ENCODE measurements at places on chromosomes 3 and 15. TPM values are rescaled to one million over a fixed set of nuclear protein-coding genes. Genes with fewer than 3 reads are reported as not detected.
A peak's percentile ranks its signal among the peaks of the same experiment; 100 is the strongest.

The MAGI1 gene
- 47.8 TPM for total RNA-seq

DNA sequence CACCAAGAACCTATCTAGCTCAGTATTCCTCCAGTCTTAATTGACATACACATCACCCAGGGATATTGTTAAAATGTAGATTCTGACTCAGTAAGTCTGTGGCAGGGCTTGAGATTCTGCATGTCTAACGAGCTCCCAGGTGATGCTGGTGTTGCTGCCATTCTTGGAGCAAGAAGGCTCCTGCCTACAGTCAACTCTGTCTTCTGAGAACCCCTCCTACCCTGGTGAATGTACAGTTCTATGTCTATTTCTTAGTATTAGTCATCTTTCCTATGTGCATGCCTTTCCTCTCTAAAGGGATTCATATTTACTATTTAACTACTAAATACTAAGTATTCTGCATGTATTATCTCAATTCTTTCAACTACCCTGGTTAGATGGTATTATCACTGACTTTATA is 268.7 kb downstream of the EDEM1 start:
- no peak overlapping the region for H3K4me3 ChIP-seq
- no peaks in the 10 kb centered on the region for H3K4me1 ChIP-seq
- DNase-seq = no peak
- no peaks in the 10 kb centered on the region for H3K27me3 ChIP-seq
- H3K27ac ChIP-seq = no peak overlapping the region
- no peaks in the 10 kb centered on the region for H3K36me3 ChIP-seq

GRCh38 chr3:110070161-110070916 is 733.0 kb upstream of the DPPA4 start:
- H3K27me3 ChIP-seq = no peaks in the 10 kb centered on the region
- H3K4me3 ChIP-seq = no peak overlapping the region
- H3K27ac ChIP-seq = no peak overlapping the region

DNA sequence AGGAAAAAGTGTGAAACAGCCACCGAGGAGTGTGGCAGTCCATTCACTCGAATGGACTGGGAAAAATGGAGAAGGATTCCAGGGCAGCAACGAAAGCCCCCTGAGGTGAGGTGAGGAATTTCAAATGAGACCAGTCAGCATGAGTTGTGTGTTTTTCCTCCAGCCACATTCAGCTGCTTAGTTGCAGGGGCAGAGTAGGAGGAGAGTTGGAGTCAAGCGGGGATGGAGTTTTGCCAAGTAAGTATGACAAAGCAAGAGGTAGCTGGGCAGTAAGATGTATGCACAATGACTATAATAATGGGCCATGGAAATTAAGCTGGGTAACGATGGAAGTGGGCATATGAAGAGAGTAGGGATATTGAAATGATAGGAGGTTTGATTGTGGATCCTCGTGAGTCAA is 64.4 kb downstream of the CCDC54 start:
- H3K4me3 ChIP-seq = no peak overlapping the region
- no peaks in the 10 kb centered on the region for H3K27me3 ChIP-seq
- H3K36me3 ChIP-seq = no peaks in the 10 kb centered on the region
- no peak overlapping the region for H3K27ac ChIP-seq
- no peak for DNase-seq

DNA sequence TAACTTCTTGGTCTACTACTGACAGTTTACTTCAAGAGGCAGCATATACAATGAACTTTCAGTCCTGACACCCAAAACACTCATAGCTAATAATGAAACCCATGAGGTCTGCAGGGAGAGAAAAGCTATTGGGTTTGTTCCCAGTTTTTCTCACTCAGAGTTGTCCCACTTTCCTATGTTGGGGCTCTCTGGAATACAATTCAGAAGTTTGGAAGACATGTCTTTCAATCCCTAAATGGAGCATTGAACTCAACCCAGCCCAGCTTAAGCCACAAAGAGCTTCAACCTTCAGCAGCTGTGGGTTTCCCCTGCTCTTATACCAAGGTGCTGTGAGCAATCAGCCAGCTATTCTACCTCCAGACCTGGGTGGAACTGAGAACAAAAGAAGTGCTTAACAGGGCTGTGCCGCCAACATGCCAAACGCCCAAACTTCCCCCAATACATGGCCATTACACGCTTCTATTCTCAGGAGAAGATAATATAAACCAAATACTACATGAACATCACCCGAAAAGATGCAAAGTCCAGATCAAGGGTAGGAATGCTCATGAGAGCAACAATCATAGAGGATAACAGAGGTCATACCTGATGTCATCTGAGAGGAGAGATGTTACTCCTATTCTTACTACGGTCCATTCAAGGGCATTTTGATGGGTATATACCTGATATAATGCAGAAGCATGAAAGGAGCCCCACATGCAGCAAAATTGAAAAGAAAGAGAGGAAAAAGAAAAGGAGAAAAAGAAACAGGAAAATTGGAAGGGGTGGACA is 131.2 kb upstream of the TGFBR2 start:
- H3K36me3 ChIP-seq = no peaks in the 10 kb centered on the region
- no peak for DNase-seq
- no peak overlapping the region for H3K27ac ChIP-seq
- peaks cover 45% of the 10 kb centered on the region for H3K4me1 ChIP-seq
- H3K27me3 ChIP-seq = no peaks in the 10 kb centered on the region

- DNase-seq = no peak
- H3K36me3 ChIP-seq = no peaks in the 10 kb centered on the region
- H3K4me1 ChIP-seq = peaks cover 18% of the 10 kb centered on the region
- H3K27ac ChIP-seq = no peak overlapping the region
These were observed 421.3 kb downstream of the FOXP1 start for GRCh38 chr3:71162221-71162620.

GRCh38 chr3:184726497-184726896 is 14.6 kb upstream of the MAGEF1 start:
- no peak overlapping the region for H3K27ac ChIP-seq
- no peaks in the 10 kb centered on the region for H3K4me1 ChIP-seq
- H3K4me3 ChIP-seq = no peak overlapping the region
- no peaks in the 10 kb centered on the region for H3K27me3 ChIP-seq
- DNase-seq = no peak

DNA sequence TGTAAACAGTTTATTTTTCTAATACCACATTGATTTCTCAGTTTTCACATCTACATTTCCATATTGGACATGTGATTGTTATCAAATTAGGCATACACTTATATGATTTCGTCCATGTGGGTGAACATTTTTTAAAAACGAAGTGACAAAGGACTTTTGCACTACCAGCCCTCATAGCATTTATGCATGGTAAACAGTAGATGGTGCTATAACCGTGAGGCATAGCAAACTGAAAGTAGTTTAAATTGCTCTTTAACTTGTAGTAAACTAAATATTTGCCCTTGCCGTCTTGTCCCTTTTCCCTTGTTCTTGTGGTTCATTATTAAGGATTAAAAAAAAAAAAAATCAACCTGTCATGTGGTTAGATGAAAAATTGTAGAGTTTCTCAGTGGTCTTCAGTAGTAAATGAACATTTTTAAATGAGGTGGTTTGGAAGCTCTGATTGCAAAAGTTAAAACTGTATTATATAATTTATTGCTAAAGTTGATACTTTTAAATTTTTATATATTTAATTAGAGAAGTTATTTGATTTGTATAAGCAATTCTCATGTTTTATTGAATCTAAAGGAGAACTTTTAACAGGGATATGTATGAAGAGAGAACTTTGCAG is 24.0 kb downstream of the STX19 start:
- H3K4me1 ChIP-seq = no peaks in the 10 kb centered on the region
- no peaks in the 10 kb centered on the region for H3K36me3 ChIP-seq
- H3K27ac ChIP-seq = no peak overlapping the region
- no peaks in the 10 kb centered on the region for H3K27me3 ChIP-seq
- no peak for DNase-seq
- peak overlapping the region; percentile 38 for H3K4me3 ChIP-seq

GRCh38 chr3:168939651-168940238 is 723.8 kb downstream of the MECOM start:
- no peaks in the 10 kb centered on the region for H3K4me1 ChIP-seq
- no peaks in the 10 kb centered on the region for H3K36me3 ChIP-seq
- no peak for DNase-seq
- no peaks in the 10 kb centered on the region for H3K27me3 ChIP-seq

DNA sequence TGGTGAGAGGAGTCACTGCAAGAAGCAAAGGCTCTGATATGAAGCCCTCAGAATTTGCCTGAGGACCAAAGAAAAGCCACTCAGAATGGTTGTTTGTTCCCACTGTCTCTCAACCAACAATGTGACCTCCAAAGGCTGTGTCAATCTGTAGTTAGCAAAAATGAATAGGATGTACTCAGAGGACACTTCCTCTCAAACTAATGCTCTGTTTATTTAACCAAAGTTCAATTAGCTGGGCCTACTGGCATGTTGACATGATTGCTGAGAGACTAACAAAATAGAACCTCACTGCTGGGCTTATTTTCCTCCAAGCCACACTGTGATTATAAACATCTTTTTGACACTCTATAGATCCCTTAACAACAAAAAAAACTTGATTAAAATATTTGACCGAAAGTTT is 522.5 kb downstream of the OCA2 start:
- no peaks in the 10 kb centered on the region for H3K27me3 ChIP-seq
- H3K4me1 ChIP-seq = no peaks in the 10 kb centered on the region
- H3K36me3 ChIP-seq = no peaks in the 10 kb centered on the region
- no peak for DNase-seq
- H3K4me3 ChIP-seq = no peak overlapping the region

- H3K36me3 ChIP-seq = no peaks in the 10 kb centered on the region
- no peak overlapping the region for H3K4me3 ChIP-seq
- no peak overlapping the region for H3K27ac ChIP-seq
- no peaks in the 10 kb centered on the region for H3K4me1 ChIP-seq
These were observed 6.1 kb downstream of the GRAMD1C start for GRCh38 chr3:113844622-113845222.

The GP9 gene
- not detected for total RNA-seq

DNA sequence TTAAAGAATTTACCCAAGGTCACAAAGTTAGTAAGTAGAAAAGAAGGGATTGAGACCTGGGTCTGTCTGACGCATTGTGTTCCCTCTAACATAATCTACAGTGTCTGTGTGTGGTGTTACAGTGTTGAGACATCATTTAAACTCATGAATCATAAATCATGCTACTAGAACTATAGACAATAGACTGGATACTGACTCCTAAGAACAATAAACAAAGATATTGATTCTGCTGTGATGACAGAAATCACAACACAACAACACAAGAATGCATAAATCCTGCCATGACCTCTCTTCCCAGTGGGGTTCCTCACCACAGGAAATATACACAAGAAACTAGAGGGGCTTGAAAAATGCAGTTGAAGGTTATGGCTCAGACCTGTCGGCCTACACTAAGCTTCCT is 44.3 kb downstream of the TRIM69 start:
- no peak overlapping the region for H3K27ac ChIP-seq
- no peaks in the 10 kb centered on the region for H3K27me3 ChIP-seq
- no peaks in the 10 kb centered on the region for H3K4me1 ChIP-seq
- H3K36me3 ChIP-seq = no peaks in the 10 kb centered on the region
- DNase-seq = no peak
- H3K4me3 ChIP-seq = no peak overlapping the region

GRCh38 chr3:157220211-157220610 is 60.3 kb upstream of the CCNL1 start:
- H3K36me3 ChIP-seq = no peaks in the 10 kb centered on the region
- H3K27me3 ChIP-seq = no peaks in the 10 kb centered on the region
- H3K4me1 ChIP-seq = no peaks in the 10 kb centered on the region

- no peak overlapping the region for H3K27ac ChIP-seq
- H3K36me3 ChIP-seq = no peaks in the 10 kb centered on the region
- no peak overlapping the region for H3K4me3 ChIP-seq
- no peaks in the 10 kb centered on the region for H3K4me1 ChIP-seq
- no peaks in the 10 kb centered on the region for H3K27me3 ChIP-seq
These were observed 51.7 kb downstream of the SH3GL3 start for GRCh38 chr15:83498801-83499200.

DNA sequence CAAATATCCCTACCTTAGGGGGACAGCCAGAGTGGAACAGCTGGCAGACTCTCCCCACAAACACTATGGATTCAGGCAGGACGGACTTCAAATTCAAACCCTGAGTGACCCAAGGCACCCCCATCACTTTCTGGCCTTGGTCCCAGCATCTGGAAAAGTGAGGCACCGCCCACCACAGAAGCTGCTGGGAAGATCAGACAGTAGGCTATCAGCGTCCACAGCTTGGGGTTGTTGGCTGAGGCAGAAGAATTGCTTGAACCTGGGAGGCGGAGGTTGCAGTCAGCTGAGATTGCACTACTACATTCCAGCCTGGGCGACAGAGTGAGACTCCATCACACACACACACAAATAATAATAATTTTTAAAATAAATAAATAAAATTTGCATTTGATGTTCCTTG is 8.5 kb downstream of the PFKFB4 start:
- H3K36me3 ChIP-seq = no peaks in the 10 kb centered on the region
- no peak for DNase-seq
- H3K27me3 ChIP-seq = no peaks in the 10 kb centered on the region
- H3K27ac ChIP-seq = no peak overlapping the region
- no peaks in the 10 kb centered on the region for H3K4me1 ChIP-seq
- no peak overlapping the region for H3K4me3 ChIP-seq

The ALDH1L1 gene
- total RNA-seq = 15.0 TPM

DNA sequence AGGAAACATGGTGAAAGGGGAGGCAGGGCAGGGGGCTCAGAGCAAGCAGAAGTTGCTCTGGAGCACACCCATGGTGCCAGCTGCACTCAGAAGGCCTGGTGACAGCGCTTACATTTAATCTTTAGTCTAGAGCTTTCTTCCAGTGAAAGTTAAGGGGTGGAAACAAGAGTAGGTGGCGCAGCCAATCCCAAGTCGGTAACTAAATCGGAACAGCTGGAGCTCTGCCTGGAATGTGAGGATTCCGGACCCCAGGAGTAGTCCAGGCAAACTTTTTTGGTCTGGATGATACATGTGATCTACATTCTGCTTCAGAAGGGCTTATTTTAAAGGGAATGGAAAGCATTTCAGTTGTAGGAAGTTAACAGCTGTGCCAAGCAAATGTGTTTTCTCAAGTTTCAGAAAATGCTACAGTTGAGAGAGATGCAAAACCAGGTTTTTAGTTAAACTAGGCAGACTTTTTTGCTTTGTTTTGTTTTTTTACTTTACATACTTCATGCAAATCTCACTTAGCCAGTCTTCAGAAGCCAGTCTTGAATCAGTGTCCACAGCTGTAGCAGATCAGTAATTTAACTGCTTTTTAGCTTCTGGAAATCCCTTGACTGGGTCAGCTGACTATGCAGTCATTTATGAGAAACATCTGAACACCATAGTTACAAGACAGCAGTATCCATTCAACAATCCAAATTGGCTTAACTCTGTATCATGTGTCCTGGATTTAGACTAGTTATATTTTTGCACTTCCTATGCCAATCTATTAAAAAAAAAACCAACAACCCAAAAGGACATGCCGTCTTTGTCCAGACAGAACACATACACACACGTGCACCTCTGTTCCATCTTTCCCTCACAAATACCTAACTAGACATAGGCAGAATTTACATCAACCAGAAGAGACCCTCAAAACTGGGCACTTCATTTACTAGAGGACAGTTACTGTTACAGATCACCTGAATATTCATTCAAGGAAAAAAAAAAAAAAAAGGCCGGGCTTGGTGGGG is 33.2 kb downstream of the ZNF106 start:
- H3K36me3 ChIP-seq = no peaks in the 10 kb centered on the region
- peaks cover 35% of the 10 kb centered on the region for H3K4me1 ChIP-seq
- no peaks in the 10 kb centered on the region for H3K27me3 ChIP-seq
- peak overlapping the region; percentile 80 for H3K27ac ChIP-seq
- no peak overlapping the region for H3K4me3 ChIP-seq

The PATL2 gene
- total RNA-seq = 0.41 TPM

GRCh38 chr3:15796771-15797641 is 773 bp downstream of the ANKRD28 start:
- peak overlapping the region; percentile 33 for H3K4me3 ChIP-seq
- H3K27me3 ChIP-seq = no peaks in the 10 kb centered on the region
- H3K27ac ChIP-seq = peak overlapping the region; percentile 84
- peaks cover 45% of the 10 kb centered on the region for H3K4me1 ChIP-seq
